Germinal center (tissue), 1 donor: ENCODE measurements at places on chromosomes 16 and 17.

GRCh38 chr17:63262751-63263476, 183.2 kb downstream of the CYB561 start:
- DNase-seq = no peak

DNA sequence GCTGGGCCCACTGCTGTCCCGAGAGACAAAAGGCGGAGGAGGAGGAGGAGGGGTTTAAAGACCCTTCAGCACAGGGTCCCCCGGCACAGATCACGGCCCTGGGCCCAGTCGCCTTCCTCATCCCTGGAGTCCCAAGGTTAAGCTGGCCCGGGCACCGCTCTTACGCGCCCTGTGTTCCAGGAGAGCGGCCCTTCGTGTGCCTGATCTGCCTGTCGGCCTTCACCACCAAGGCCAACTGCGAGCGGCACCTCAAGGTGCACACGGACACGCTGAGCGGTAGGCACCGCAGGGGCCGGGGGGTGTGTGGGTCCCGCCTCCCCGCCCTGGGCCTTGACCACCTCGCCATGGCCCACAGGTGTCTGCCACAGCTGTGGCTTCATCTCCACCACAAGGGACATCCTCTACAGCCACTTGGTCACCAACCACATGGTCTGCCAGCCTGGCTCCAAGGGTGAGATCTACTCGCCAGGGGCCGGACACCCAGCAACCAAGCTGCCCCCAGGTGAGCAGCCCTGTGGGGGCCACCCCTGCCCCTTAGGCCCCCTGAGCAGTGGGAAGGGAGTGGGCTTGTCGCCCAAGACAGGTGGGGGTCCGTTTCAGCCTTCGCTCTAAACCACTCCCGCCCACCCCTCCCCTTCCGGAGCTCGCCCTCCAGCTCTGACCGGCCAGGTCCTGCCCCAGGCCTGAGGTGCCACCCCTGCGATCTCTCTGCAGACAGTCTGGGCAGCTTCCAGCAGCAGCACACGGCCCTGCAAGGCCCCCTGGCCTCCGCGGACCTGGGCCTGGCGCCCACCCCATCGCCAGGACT, 37.6 kb upstream of the ZC3H18 start:
- DNase-seq = no peak

DNA sequence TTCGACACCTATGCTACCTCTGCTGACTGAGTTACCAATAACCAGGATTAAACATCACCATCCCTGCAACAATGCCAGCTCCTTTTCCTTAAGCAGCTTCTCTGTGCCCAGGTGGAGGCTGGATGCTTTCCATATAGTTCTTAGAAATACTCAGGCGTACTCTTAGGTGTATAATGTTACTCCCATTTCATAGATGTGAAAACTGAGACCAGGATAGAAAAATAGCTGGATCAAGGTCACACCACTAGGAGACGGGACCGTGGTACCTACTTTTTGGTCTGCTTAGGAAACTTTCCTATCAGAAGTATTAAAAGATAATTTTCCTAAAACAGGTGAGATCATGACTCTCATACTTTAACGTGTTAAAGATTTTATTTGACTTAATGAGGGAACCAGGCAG, 141.7 kb upstream of the RPL38 start:
- DNase-seq = no peak

GRCh38 chr17:7292194-7292593, 2.2 kb downstream of the YBX2 start:
- no peak for DNase-seq

DNA sequence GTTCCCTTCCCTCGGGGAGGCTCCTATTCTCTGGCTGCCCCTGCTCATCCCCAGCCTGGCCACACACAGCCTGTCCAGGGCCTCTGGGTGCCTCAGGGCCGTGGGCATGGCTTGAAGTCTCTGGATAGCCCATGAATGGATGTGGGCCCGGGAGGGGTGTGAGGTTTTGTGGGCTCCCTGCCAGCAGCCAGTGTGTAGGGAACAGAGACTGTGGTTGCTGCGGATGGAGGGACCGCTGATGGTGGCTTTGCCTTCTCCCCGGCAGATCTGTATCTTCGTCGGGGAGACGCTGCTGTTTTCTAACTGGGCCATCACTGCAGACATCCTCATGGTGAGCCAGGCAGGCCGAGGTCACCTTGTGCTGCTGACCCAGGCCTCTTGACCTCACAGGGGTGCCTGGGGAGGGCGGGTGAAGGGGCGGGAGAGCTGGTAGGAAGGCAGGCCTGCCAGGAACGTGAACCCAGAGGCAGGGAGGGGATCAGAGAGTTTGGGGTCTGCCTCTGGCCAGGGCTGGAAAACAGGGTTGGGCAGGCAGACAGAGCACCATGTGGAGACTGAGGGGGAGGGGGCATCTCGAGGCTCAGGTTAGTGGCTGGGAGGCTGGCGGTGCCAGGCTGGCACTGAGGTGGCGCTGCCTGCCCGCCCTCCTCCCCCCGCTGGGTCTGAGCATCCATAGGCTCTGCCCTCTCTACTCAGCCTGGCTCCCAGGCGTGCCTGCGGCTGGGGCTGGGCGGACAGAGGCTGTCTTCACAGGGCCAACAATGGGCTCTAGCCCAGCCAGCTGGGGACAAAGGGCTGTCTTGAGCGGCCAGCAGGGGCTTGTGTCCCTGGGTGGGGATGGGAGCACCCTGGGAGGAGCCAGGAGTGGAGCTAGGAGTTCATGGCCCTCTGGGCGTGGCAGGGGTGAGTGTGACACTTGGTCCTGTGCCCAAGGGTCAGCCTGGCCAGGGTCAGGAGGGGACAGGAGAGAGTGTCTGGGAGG, 21.4 kb downstream of the MYBBP1A start:
- DNase-seq = no peak

- DNase-seq = no peak
Measured at GRCh38 chr16:75820672-75821071, 94.4 kb upstream of the CPHXL start.

DNA sequence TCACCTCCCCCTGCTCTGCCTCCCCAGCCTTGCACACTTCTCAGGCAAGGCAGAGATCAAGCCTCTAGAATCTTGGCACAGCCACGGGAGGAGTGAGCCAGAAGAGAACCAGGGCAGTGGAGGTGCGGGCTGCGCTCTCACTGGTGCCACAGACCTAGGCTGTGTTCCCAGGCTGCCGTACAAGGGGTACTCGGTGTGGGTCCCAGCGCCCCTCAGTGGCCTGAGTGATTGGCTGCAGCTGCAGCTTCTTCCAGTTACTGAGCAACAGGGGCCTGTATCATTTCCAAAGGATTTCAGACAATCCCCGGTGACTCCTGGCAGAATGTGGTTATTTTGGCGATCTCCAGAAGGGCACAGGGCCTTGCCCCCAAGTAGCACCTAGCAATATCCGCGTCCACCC, 1852.1 kb downstream of the TP53TG3F start:
- no peak for DNase-seq

DNA sequence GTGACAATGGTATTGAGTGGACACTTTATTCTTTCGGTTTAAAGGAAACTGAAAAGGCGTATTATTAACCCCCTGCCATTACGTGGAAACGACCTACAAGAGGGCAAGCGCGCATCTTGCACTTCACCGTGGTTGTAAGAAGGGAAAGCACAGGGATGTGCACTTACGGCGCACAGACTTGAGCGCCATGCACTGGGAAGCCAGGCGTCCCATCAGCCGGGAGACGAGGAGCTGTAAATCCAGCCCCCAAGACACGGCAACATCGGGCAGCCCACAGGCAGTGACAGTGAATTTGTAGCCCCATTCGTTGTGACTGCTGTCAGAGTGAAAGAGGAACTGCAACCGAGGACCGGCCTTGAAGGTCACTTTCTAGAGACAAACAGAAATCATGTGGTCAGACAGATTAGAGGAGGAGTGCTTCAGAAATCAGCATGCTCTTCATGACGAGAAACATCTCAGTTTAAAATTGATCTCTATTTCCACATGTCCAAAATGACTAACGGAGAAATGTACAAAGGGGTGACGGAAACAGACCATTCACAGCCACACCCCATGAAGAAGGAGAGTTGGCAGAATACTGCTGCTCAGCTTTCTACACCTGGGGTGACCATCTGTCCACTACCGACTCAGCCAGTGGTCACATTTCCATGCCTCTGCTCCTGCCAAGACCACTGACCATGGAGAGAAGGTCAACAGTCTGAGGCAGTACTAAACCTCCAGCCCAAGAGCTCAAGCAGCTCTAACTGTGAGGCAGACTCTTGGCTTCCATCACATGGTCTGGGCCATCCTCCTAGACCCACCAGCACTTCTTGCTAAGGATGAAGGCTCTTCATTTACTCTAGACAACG, 68.6 kb downstream of the ZZEF1 start:
- DNase-seq = peak; percentile 63

DNA sequence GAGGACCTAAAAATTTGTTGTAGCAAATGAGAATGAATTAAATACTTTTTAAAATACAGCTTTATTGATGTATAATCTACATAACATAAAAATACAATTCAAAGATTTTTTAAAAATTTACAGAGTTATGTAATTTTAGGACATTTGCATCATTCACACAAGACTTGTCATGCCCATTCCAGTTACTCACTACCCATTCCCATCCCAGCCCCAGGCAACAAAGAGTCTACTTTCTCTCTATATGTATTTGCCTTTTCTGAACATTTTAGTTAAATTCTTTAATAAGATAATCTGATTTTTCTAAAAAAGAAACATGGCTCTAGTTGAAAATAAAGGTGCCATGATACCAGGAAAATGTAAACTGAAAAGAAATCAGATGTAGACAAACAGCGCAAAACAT, 354.2 kb downstream of the PMP22 start:
- DNase-seq = no peak

- DNase-seq = no peak
Measured at GRCh38 chr16:11181242-11181898, 74.6 kb downstream of the SOCS1 start.

GRCh38 chr16:14302031-14302398, 230.9 kb downstream of the MRTFB start:
- peak; percentile 72 for DNase-seq

DNA sequence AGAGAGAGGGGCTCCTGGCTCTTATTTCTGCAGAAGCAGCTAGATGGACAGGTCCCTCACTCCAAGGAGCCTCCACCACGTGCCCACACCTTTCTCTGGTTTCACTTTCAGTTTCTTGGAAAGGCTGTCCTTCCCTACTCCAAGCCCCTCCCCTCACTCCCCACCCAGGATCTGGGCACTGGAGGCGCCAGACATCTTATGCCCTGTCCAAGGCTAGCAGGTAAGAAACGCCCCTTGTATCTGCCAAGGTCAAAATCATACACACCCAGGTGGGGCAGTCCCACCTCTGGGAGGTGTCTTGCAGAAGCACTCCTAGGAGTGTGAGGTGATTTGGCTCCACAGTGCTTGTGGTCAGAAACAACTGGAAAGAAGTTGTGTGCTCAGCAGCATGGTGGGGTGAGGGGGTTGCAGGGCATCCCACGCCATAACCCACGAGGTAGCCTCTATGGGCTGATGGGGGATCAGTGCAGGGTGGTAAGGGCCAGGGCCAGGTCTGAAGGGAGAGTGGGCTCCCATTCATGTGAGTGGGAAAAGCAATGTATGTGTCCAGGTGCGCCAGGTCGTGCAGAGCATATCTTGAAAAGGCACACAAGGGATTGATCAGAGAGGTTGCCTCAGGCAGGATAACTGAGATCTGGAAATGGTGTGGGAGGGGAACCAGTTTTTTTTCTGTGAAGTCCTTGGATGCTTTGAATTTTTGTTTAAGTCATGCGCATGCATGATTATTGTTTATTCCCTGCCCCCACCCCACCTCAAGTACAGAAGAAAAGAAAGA, 31.8 kb upstream of the PRM1 start:
- peak; percentile 24 for DNase-seq
